ENCODE measurements at places on chromosomes 7 and 10.

DNA sequence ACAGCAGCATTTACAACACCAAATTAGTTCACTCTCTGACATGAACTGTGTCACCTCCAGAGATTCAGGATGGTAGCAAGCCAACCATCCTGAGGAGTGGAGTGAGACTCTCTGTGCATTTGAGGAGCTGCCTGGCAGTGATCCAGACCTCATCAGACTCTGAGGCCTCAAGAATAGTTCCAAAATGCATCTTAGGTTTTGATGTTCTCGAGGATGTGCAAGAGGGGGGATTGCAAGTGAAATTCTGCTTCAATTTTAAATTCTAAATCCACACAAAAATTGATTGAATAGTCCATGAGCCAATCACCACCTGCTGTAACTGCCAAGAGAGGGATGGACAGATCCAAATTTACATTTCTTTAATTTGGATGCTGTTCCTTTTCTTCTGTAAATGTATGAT, 49.7 kb downstream of the SLK start:
- no peak for DNase-seq

GRCh38 chr10:132167976-132168375, 18.8 kb upstream of the DPYSL4 start:
- DNase-seq = no peak

DNA sequence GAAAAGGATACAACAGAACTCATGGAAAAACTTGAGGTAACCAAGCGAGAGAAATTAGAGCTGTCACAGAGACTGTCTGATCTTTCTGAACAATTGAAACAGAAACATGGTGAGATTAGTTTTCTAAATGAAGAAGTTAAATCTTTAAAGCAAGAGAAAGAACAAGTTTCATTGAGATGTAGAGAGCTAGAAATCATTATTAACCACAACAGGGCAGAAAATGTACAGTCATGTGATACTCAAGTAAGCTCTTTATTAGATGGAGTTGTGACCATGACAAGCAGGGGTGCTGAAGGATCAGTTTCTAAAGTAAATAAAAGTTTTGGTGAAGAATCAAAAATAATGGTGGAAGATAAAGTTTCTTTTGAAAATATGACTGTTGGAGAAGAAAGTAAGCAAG, 62.1 kb downstream of the AKAP9 start:
- DNase-seq = no peak

- DNase-seq = no peak
These were observed 160.6 kb downstream of the ADARB2 start for GRCh38 chr10:1576467-1577372.

DNA sequence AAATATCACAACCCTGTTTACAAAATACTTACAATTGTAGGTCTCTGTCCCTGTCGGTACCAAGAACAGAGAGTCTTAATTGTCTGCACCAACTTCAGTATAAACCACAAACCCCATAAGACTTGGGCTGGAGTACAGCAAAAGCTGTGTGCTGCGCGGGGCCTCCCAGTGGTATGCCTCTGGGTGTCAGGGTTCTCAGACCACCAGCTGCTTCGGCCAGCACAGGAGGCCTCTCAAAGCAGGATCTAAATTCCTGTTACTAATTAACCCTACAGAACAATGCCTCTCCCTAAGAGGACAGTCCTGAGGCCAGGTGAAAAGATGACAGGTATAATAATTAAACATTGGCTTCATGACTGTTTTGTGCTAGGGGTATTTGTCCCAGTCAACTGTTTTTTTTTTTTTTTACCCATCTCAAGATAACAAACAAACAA, 957 bp upstream of the SVIL start:
- DNase-seq = no peak

DNA sequence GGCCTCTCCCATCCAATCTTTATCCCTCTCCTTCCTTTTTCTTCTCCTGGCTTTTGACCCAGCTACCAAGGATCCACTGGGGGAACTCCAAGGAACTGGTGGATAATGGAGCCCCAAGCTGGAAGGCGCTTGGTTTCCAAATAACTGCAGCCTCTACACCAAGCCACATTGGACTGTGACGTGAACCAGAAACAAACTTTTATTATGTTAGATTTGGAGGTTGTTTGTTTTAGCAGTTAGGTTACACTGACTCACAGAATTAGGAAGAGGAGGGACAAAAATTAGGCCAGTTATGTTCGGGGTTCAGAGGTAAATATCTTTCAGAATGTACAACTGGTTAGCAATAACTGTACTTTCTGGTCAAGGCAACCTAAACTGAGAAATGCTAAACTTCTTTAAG, 21.3 kb upstream of the ANK3 start:
- DNase-seq = no peak

GRCh38 chr10:130363051-130363450, 226.9 kb downstream of the GLRX3 start:
- DNase-seq = no peak

- DNase-seq = no peak
These were observed 953.0 kb upstream of the ZWINT start for GRCh38 chr10:57314046-57314445.

GRCh38 chr7:2399848-2400587, 3.4 kb upstream of the CHST12 start:
- DNase-seq = no peak

- DNase-seq = no peak
These were observed 251.9 kb upstream of the KCND2 start for GRCh38 chr7:120021085-120021484.

GRCh38 chr7:82017334-82017943, 247.6 kb upstream of the HGF start:
- DNase-seq = no peak

DNA sequence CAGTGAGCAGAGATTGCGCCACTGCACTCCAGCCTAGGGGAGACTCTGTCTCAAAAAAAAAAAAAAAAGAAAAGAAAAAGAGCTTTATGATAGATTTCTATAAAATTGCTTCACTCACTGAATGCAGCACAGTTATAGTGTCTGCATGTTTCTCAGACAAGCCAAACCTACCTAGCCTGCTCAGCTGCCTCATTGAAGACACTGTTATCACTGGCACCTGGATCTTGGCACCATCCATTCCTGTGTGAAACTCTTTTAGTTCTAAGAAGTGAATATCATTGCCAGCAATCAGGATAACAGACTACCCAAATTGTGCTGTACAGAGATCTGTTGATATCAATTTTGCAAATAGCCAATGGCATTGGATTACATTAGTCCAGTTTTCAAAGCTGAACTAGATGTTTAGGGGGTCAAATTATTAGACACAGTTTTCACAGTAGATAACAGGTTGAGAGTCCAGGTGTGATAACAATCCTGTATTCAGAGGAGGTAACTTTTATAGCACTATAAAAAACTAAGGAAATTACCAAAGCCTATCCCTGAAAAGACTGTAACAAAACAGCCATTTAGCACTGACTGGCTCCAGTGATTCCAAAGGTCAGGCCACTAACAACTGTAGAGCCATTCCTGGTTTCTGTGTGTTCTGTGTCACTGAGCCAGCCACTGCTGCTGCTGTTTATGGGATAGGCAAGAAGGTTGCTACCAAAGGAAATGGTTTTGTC, 17.1 kb downstream of the PDSS1 start:
- DNase-seq = no peak

DNA sequence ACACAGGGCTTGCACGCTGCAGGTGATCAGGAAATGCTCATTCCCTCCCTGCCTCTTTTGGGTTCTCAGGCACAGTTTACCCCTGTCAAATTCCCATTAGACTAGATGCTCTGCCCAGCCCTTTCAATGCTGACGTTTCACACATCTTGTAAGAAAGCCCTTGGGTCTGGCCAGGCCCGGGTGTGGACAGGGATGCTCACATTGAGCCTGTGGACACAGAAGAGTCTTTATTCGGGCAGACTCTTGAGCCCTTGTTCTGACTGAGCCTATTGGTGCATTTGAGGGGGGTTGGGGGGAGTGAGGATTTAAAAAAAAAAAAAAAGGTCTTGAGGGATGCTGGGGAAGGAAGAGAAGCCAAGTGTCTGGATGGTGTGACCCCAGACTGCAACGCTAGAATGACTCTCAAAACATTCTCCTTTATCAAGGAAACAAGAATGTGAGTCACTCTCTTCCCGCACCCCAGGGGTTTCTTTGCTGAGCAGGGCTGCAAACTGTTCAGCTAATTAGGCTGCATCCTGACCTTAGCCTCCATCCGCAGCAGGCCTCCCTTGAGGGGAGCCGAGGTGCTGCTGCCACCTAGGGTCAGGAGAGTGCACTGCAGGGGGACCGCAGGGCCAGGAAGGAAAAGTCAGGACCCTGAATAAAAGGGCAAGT, 53.6 kb upstream of the TMEM72 start:
- DNase-seq = peak; percentile 18

GRCh38 chr7:1137517-1138167, 22.4 kb downstream of the ZFAND2A start:
- DNase-seq = no peak

- DNase-seq = no peak
These were observed 284.4 kb downstream of the USP6NL start for GRCh38 chr10:11326913-11327616.

DNA sequence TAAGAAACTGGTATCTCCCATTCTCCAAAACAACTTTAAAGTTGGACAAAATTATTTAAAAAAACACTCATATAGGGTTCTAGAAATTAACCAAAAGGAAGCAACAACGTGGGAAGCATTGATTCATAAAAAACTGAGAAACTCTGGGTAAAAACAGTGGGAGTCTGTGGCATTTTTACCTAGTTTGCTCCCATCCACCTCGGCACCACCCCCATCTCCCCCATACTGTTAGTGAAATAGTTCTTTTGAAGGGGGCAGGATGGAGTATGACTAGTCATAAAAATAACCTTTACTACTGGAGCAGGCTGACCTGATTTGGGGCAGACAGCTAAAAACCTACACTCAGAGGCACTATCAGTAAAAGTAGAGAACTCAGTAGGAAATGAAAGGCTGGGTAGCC, 123.2 kb downstream of the AVL9 start:
- DNase-seq = no peak

- no peak for DNase-seq
These were observed 19.4 kb upstream of the PAX2 start for GRCh38 chr10:100725869-100726426.

DNA sequence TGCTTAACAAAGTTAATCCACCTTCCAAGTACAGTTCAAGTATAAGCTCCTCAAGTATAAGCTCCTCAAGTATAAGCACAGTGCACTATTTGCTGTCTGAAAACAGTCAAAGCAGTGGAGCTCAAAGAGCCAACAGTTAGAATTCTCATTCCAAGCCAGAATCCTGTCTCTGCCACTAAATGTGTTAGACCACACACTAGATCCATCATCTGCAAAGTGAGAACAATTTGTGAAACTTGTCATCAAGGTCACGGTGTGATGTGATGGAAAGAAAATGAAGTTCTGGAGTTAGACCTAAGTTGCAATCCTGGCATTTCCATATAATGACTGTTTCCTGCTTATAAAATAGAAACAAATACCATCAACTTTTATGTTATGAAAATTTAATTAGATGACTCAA, 602.5 kb downstream of the TNS3 start:
- no peak for DNase-seq

GRCh38 chr10:19958787-19959186, 142.6 kb downstream of the PLXDC2 start:
- no peak for DNase-seq

GRCh38 chr7:121561717-121562116, 165.6 kb upstream of the FAM3C start:
- no peak for DNase-seq

DNA sequence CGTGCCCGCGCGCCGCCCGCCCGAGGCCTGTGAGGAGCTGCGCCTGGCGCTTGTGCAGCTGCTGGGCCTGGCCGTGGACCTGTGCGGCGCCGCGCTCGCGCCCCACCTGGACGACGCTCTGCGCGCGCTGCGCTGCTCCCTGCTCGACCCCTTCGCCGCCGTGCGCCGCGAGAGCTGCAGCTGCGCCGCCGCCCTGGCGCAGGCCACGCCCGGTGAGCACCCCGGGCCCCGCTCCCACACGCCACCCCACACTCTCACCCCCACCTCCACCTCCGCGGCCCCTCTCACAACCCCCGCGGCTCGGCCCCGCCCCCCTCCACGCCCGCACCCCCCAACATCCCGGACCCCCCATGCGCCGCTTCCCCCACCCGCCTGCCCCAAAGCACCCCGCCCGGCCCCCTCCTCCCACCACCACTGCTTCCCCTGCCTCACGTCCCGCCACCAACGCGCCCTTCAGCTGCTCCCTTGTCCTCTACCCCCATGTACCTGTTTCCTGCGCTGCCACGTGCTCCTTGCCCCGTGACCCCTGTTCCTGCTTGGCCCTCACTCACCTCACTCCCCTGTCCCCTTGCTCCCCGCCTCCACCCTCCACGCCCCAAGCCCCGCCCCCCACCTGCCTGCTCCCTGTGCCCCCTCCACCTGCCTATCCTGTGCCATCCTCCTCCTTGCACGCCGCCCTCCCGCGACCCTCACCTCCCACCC, at the start of gene PRKAR1B:
PRKAR1B (minus strand) TSS at position 178 of the 702 bp plus-strand sequence. CDS start 15,776 bp downstream, outside the sequence.
- DNase-seq = no peak

All from stimulated activated CD8-positive, alpha-beta memory T cell treated with anti-CD3 and anti-CD28 coated beads, Interleukin-2, amount 100 ng/mL, for 1 hour (primary cell).